Stimulated activated CD8-positive, alpha-beta memory T cell treated with anti-CD3 and anti-CD28 coated beads, Interleukin-7, amount 100 ng/mL, for 48 hours (primary cell): ENCODE measurements at places on chromosomes 6 and 20.

GRCh38 chr6:69294407-69294806 is 502.4 kb downstream of the LMBRD1 start:
- DNase-seq, result no peak

- DNase-seq, result no peak
Measured at GRCh38 chr6:71724456-71725125, 161.8 kb upstream of the RIMS1 start.

GRCh38 chr6:31634131-31634530 is 13.6 kb downstream of the PRRC2A start:
- no peak for DNase-seq

DNA sequence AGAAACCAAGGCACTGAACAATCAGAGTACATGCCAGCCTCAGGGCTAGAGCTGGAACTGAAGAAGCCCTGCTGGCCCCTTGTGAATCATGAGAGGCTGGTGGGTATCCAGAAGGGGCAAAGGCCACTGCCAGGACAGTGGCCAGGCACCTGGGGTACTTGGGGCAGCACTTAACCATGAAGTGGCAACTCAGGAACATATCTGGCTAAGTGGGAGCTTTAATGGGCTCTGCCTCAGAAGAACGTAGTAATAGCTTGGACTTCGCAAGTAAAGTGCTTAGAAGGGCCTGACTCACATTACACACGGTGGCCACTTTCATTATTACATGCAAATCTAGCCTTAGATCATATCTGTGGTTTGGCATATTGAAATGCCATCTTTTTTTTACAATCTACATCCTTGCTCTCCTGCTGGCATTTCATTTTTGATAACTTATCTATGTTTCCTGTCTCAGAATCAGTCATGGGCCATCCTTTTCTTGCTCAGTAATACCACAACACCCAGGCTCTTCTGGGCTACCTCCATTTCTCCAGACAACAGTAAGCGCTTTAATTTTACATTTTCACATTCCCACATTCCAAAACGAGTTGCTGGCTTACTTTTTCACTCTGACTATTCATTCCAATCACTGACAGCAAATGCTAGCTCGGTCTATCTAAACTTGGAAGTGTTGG is 21.6 kb downstream of the NAPB start:
- no peak for DNase-seq

DNA sequence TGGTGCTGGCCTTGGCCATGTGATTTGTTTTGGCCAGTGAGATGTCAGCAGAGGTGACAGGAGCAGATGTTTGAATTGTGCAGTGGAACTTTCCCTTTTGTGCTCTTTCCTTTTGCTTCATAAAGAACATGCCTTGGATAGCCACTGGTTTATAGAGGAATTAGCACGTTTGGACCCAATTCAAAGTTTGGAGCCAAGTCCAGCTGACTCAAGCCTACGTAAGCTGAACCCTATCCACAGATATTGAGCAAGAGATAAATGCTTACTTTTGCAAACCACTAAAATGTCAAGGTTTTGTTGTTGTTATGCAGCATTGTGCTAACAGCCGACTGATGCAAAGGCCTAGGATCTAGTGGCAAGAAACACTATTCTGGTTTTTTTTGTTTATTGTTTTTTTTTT is 230.9 kb upstream of the CITED2 start:
- no peak for DNase-seq

- DNase-seq, result no peak
Measured at GRCh38 chr6:33373960-33374910, 17.4 kb upstream of the KIFC1 start.

- DNase-seq, result no peak
Measured at GRCh38 chr6:116741571-116741970, 23.9 kb downstream of the FAM162B start.

DNA sequence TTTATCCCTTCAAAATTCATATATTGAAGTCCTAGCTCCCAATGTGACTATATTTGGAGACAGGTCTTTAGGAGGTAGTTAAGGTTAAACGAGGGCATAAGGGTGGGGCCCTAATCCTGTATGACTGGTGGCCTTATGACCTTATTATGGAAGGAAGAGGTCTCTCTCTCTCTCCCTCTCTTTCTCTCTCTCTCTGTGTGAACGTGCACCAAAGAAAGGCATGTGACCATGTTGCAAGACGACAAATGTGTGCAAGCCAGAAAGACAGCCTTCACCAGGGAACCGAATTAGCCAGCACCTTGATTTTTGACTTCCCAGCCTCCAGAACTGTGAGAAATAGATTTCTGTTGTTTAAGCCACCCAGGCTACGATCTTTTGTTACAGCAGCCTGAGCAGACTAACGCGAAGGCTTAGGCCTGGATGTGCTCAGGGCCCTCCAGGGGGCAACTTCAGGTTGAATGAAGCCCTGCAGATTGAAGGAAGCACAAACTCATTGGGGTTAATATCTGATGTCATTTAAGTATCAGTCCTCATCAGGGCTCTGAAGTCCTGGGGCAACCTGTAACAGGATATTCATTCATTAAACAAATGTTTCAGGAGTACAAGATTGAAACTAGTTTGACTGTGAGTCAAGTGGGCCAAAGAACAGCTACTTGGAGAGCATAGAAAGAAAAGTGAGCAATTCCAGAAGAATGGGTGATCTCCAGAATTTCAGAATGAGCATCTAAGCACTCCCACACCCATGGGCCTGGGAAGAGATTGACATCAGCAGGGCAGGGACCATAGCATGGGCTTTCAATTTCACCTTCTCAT is 157.4 kb upstream of the TNFAIP3 start:
- no peak for DNase-seq

DNA sequence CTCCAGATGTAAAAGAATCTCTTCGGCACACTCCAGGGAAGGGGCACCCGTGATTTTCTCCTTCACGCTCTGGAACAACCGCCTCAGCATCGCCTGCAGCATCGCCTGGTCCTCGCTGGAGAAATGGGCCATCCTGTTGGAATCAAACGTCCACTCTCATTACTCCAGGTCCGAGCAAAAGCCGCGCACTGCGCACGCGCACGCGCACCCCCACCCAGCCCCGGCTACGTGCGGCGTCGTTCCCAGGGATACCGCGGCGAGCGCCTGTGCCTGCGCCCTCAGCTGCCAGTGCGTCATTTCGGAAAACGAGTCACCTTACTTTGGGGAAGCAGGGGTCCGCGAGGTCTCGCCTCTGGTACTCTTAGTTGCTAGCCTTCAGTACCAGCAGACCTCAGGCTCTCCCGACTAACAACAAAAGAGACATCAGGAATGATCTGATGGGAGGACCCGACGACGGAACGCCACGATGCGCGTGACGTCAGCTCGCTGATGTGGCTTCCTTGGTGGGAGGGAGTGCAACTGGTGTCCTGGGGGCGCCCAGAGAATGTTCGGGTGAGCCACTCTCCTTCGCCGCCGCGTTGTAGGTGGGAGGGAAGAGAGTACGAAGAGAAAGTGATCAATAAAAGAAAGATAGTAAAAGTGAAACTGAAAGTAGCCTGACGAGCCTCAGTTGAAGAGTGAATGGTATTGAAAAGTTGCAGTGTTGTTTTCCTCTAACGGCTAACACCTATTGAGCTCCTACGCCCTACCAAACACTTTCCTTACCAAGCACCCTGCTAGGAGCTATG is at the start of gene TBC1D32:
Gene TBC1D32 (minus strand): TSS at position 182 of the 788 bp plus-strand sequence. CDS start 50 bp downstream, at position 132.
- DNase-seq, result peak; percentile 74

- no peak for DNase-seq
Measured at GRCh38 chr6:16481697-16482399, 243.5 kb downstream of the GMPR start.

DNA sequence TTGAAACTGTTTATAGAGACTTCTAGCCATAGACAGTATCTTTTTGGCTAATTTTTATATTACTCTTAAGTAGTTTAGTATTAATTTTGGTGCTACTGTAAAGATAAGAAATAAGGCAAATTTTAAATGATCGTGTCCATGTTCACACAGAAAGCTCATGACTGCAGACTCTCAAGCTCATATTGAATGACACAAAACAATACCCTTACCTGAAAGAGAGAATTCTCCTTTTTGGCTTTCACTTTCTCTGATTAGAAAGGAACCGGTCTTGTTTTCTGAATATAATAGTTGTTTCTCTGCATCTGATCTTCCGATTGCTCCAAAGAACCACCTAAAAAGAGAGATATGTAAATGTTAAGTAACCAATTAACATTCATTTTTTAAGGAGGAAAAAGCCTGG is 57.0 kb downstream of the FRK start:
- DNase-seq, result no peak
